ENCODE measurements at places on chromosomes 13 and 19.
A peak's percentile ranks its signal among the peaks of the same experiment; 100 is the strongest.

DNA sequence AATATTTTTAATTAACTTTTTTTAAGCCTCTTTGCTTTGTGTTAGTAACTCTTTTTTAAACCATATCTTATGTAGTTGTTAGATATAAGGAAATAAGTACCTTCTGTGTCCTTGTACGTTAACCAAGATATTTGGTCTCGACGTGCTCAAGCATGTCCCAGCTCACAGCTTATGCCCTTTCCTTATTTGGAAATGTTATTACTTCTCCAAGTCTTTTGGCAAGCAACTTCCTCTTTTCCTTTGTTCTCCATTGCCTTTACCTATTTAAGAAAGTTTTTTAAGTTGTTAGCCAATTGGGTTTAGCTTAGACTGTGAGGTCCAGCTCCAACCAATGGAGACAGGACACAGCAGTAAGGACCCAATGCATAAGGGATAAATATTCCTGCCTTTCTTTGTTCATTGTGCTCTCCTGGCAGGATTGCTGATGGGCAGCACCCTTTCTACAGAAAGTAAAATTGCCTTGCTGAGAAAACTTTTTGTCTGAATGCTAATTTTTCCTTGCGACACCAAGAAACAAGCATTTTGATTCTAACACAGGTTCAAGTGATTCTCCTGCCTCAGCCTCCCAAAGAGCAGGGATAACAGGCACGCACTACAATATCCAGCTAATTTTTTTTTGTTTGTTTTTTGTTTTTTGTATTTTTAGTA is 5.2 kb downstream of the DKKL1 start:
- DNase-seq = no peak

- no peak for DNase-seq
Observed at GRCh38 chr19:2974342-2975041, 2.9 kb upstream of the TLE6 start.

DNA sequence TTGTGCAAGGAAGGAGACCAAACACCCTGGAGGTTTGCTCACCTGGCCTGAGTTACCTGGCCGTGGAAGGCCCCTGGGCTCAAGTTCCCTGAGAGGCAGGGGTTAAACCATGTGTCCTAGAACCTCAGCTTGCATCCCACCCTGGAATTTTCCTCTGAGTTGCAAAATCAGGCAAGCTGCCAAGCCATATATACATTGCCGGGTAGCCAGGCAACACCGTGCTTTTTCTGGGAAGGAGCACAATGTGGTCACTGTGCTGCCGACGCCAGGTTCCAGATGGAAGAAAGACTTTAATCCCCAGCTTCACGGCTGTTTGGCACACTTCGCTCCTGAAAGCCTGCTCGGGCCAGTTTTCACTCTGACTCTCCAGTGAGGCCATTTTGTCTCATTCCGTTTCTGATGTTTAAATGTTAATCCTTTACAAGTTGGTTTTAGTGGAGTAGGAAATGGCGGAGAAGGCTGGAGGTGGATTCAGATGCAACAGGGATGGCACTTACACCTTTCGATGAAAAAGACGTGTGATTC is 60.1 kb upstream of the PEG3 start:
- DNase-seq = no peak

GRCh38 chr13:61415058-61415721 is 459 bp downstream of the PCDH20 start:
- DNase-seq = peak; percentile 27
